Adrenal gland (tissue), 19 donors: ENCODE measurements at places on chromosomes 6 and 20. TPM values are rescaled to one million over a fixed set of nuclear protein-coding genes. Genes with fewer than 3 reads are reported as not detected.

The CEBPB gene
- 269 TPM for total RNA-seq

The SYNDIG1 gene
- total RNA-seq, result 3.6 TPM

The ISM1 gene
- 2.2 TPM for total RNA-seq

The SAMD3 gene
- total RNA-seq, result 5.4 TPM

The CALHM5 gene
- 1.3 TPM for total RNA-seq
